CD4-positive, alpha-beta T cell treated with Interleukin-6 for 4 hours (primary cell): ENCODE measurements at places on chromosomes 7 and 10.

GRCh38 chr7:39249635-39250152 lies 272.0 kb downstream of the POU6F2 start:
- no peak for DNase-seq

DNA sequence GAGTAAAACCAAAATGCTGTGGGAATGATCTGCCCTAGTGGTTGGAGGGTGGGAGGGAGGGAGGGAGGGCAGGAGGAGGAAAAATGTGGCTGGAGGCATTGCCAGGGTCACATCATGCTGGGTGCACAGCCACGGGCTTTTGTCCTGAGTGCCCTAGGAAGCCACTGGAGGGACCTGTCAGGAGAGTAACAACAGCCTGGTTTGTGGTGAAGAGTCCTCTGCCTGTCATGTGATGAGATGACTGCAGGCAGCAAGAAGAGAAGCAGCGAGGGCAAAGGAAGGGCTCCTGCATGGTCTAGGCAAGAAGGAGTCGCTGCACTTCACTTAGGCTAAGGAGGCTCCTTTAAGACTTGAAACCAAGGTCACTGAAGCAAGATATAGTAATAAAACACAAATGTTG lies 65.6 kb downstream of the PKD1L1 start:
- DNase-seq, result no peak

DNA sequence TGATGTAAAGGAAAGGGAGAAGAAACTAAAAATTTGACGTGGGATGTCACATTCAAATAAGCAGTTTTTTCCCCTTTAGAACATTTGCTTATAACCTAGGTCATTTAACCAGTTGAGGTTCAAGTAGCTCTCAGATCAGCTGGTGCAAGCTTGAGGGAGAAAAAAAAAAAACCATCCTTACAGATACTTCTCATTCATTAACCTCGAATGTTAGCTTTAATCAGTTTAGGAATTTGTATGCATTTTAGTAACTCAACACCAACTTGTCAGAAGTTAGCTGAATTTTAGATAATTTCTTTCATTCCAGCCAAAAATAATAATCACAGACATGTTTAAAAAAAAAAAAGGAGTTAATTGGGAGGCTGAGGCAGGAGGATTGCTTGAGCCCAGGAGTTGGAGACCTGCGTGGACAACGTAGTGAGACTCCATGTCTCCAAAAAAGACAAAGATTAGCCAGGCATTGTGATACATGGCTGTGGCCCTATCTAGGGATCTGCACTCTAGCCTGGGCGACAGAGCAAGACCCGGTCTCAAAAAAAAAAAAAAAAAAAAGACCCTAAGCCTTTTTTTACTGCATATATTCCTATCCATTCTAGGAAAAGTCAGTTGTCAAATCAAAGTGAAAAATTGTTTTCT lies 46.2 kb downstream of the BMPR1A start:
- no peak for DNase-seq

GRCh38 chr10:4013651-4014121 lies 228.7 kb upstream of the KLF6 start:
- peak; percentile 11 for DNase-seq

DNA sequence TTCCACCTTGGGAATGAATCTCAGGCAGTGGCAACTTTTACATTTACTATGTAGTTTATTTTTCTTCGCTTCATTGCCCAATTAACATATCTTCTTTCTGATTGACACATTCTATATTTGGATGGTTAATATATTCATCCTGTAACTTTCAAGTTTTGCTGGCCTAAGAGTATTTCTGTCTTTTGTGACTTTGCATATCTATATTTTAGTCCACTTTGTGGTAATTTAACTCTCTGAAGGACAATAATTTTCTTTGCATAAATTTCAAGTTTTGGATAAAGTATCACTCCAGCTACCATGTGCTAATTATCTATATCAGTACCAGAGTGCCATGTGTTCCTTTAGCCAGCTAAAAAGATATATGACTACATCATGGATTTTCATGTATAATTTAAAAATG lies 151.5 kb upstream of the KAT6B start:
- no peak for DNase-seq

GRCh38 chr7:1169409-1170368 lies 9.7 kb upstream of the ZFAND2A start:
- DNase-seq, result peak; percentile 96

DNA sequence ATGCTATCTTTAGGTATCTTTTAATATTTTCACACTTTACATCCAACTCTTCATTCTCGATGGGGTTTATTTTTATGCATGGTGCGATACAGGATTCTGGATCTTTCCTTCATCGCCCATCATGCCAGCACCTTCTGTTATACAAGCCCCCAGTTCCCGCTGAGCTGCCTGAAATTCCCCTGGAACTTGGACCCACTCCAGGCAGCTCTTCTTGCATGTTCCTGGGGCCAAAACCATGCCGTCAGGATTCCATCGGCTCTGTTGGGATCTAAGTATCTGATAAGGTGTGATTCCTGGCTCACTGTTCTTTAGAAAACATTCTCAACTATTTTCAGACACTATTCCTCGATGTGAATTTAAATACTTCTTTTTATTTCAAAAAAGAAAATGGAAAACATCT lies 40.5 kb upstream of the PPP2R2D start:
- DNase-seq, result no peak

GRCh38 chr7:105638334-105638733 lies 57.0 kb upstream of the EFCAB10 start:
- DNase-seq, result no peak

DNA sequence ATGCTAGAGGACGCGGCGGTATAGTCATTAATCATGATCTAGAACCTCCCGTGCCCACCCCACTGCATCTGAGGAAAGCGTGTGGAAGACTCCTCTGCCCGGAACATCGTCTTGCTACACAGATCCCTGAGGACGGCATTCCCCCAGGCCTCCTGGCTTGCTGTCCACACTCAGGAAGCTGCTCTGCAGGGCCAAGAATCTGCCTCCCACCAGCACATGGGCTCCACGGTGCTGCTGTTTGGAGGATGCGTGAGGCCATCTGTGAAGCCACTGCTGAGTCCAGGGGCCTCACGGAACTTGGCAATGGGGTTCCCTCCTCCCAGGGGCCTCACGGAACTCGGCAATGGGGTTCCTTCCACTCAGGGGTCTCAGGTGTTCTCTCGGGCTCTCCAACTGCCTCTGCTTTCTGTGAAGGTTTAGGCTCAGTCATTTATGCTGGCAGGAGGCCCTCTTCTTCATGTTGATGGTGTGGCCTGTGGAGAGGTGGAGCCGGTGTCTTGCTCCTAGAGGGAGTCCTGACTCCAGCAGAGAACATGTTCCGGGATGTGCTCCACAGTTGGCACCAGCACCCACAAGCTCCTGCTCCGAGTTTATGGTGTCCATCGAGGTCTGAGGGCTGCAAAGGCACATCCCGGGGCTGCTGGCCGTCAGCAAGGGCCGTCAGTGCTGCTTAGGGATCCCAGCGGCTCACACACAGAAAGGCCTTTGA lies 273.3 kb downstream of the DNAJB6 start:
- no peak for DNase-seq

DNA sequence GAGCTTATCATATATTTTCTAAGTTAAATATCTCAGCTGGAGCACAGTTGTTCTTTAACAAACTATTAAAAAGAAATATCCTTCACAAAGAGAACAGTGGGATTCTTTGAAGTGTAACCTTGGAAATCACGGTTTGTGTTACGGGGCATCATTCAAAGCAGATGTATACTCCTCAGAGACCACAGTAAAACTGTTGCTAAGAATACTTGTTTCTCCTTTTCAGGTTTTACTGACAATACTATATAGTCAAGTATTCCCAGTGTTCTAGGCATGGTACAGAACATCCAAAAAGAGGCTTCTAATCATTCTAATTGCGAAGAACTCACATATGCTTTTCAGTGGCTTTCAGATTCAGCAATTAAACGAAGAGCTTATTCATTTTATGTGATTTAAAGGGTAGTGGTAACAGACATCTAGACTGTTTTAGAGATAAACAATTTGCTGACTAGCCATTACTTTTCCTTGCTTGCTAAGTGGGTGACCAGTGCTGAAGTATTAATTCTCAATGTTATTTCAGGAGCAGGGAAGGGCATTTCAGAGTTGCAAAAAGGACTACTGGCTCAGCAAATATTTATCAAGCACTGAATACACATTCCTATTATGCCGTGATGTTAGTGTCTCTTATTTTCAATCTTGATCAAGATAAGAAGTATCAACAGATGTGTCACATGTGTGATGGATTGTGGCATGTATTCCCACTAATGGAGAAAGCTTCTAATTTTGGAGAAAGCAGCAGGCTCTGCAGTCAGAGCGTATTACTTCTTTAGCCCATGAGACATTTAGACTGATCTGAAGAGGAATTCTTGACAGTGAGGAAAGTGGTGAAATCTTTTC lies 236.8 kb downstream of the RNLS start:
- no peak for DNase-seq
